ENCODE measurements at places on chromosomes 16 and 17.

- peak; percentile 39 for DNase-seq
Observed at GRCh38 chr17:62916684-62917571, 49.1 kb upstream of the TANC2 start.

GRCh38 chr17:28900986-28901726, 1.7 kb downstream of the DHRS13 start:
- no peak for DNase-seq

DNA sequence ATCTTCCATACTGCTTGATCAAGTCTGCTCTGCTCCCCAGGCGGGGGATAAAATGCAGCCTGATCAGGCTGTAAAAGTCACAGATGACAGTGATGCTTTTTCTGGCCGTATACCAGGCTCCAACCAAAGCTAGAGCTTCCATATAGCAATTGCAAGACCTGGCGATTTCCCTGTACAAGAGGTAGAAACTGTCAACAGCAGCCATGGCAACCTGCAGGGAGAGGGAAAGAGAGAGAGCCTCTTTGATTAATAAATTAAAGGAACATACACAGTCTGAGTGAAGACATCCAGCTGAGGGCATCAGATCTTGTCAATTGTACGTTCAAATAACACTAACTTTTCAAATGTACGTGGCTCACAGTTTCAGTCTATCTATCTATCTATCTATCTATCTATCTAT, 13.9 kb downstream of the HSDL1 start:
- no peak for DNase-seq

- no peak for DNase-seq
Observed at GRCh38 chr17:12580640-12581039, 85.0 kb upstream of the MYOCD start.

DNA sequence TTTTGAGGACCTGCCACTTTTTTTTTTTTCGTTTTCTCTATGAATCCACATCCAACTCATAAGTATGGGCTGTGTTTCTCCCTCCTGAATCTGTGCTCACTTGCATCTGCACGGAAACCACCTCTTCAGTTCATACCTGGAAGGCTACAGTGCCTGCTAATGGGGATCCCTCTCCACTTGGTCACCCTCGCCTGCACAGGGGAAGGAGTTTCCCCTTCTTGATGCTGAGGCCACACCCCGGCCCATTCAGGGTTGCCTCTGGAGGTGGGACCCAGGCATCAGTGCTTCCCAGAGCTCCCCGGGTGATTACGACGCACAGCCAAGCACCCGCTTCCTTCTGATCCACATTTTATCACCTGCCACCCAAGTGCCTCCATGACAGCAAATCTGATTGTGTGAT, 85.9 kb upstream of the TBC1D3K start:
- no peak for DNase-seq

GRCh38 chr17:36723459-36724025, 122.2 kb downstream of the MRM1 start:
- no peak for DNase-seq

DNA sequence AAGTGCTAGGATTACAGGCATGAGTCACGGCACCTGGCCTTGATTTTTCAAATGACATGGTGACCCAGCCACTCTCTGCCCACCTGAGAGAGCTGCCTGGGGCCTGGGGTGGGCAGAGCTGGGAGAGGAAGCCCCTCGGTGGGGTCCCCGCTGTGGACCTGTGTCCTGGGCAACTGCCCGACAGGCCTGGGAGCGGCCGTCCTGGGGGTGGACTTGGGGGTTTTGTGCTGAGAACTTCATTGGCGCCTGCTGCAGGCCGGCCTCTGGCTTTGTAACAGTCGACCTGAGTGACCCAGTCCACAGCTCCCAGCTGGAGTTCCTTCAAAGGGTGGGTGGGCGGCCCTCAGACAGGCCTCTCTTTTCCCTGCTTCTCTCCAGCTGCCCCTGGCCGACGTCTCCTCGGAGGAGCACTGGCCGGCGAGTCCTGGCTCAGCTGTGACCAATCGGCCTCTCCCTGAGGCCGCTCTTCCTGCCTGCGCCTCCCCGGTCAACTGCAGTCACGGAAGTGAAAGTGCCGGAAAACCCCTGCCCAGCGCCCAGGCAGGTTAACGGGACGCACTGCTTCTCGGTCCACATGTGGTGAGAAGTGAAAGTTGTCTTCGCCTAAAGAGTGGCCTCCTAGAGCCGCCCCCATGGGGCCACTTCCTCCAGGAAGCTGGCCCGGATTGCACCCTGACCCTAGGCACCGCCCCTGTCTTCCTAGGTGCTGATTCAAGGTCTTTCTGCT, 5.5 kb downstream of the CBFA2T3 start:
- no peak for DNase-seq

GRCh38 chr16:75456971-75457370, 7.5 kb downstream of the TMEM170A start:
- DNase-seq: no peak

DNA sequence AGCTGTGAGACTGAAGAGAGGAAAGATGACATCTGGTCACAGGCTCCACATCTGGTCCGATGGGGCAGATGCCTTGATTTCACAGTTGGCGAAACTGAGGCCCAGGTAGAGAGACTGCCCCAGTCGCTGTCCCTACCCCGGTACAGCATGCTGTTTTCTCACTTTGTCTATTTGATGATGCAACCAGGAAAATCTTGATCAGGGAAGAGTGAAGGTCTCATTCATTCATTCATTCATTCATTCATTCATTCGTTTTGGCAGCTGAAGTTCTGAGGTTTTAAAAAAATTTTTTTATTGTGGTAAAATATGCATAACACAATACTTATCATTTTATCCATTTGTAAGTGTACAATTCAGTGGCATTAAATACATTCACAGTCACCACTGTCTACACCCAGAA, 19.7 kb downstream of the CMIP start:
- no peak for DNase-seq

- no peak for DNase-seq
Observed at GRCh38 chr16:51938861-51939260, 608.1 kb downstream of the TOX3 start.

DNA sequence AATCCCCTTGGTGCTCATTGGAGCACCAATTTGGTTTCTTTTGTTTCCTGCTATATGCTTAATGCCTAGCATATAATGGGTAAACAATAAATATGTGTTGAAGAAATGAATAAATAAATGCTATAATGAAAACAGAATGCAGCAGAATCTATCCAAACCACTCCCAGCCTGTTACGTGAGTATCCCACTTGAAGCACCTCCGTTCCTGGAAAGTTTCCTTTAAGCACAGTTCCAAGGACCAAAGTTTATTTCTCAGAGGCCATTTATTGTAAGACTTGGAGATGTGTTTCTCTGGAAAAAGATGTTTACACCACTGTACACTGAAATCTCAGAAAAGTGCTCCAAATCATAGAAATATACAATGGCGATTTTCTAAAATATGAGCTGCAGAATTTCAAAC, 187.0 kb downstream of the SOX9 start:
- DNase-seq: no peak

DNA sequence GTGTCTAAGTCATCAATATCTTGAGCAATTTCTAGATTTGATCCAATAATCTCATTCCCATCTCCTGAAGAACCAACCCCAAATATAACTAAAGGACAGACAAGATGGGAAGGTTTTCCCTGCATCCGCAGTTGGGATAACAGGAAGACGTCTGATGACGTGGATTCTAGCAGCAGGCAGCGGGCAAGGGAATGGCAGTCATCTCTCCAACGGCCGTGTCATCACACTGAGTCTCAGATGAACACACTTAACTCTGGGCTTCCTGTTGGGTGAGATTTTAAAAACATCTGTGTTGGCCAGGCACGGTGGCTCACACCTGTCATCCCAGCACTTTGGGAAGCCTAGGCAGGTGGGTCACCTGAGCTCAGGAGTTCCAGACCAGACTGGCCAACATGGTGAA, 20.9 kb upstream of the TIMP2 start:
- DNase-seq: no peak

DNA sequence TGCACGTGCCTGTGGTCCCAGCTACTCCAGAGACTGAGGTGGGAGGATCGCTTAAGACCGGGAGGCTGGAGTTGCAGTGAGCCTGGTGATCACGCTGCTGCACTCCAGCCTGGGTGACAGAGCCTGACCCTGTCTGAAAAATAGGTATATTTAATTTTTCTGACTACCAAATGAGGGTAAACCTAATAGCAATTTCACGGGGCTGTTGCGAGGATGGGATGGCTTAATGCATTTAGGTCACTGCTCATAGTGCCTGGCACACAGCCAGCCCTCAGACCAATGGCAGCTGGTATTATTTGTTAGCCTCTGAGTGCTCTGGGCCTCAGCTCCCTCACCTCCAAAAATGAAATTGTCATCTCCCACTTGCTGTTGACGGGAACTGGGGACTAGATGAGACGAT, 5.9 kb upstream of the CDIP1 start:
- DNase-seq: no peak

DNA sequence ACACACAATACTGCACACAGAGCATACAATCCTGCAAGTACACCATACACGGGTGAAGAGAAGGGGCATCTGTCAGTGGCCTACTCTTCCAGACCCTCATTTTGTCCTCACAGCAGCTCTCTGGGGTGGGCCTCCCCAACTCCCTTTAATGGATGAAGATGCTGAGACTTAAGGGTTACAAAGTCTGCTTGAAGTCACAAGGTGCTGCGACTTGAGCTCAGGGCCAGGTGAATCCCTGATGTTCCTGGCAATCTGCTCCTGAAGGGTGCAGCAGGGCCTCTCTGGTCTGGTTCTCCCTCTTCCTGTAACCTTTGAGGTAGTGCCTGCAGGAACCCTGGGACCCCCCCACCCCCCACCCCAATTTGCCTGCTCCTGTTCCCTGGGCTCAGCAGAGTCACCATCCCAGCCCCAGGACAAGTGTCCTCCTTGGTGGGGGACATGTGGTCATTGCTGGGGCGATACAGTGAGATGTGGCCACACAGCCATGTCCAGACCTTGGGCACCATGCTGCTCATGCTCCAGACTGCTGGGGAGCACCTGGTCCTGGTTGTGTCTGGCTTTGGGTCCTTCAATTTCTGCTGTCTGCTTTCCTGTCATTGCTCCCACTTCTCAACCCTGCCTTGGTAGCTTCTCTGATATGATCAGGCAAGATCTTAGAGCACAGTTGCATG, 107.5 kb downstream of the METRNL start:
- no peak for DNase-seq

GRCh38 chr16:11459722-11460121, 114.5 kb downstream of the RMI2 start:
- no peak for DNase-seq

GRCh38 chr16:89224665-89225064, 7.2 kb downstream of the ZNF778 start:
- no peak for DNase-seq

- DNase-seq: peak; percentile 40
Observed at GRCh38 chr16:54239456-54239855, 47.1 kb downstream of the IRX3 start.

DNA sequence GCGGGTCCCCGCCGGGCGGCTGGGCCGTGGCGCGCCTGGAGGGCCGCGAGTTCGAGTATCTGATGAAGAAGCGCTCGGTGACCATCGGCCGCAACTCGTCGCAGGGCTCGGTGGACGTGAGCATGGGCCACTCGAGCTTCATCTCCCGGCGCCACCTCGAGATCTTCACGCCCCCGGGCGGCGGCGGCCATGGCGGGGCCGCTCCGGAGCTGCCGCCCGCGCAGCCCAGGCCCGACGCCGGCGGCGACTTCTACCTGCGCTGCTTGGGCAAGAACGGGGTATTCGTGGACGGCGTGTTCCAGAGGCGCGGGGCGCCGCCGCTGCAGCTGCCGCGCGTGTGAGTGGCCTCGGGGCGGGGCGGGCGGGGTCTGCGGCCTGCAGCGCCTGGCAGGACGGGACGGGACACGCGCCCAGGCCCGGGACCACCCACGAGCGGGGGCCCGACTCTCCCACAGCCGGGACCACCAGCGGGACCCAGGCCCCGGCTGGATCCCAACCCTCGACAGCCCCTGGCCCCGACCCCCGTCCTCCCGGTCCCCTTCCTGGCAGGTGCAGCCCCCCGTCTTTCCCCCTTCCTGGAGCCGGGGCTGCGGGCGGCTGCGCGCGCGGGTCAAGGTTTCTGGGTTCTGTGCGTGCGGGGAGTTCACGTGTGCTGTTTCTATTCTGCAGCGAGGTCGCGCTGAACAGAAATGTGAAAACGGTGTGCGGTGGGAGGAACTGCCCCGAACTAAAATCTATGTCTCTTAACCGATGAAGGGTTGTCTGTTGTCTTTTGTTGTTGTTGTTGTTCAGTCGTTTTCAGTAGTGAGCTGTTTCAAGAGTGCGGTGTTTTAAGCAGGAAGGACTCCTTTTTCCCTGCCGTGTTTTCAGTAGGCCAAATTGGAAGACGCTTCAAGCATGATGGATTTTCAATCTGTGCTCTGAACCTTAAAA, 705 bp downstream of the FOXK2 start:
- DNase-seq: peak; percentile 46

DNA sequence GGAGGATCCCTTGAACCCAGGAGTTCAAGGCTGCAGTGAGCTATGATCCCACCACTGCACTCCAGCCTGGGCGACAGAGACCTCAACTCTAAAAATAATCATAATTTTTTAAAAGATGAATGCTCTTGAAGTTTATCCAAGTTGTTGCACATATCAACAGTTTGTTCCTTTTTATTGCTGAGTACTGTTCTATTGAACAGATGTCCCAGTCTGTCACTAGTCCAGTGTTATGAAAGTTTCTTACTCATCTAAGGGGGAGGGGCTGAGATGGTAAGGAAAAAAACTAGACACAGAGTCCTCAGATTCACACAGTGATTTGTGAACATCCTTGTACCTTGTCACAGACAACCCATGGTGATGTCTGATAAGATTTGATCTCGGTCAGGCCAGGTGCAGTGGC, 3.9 kb downstream of the ACAP1 start:
- peak; percentile 58 for DNase-seq

DNA sequence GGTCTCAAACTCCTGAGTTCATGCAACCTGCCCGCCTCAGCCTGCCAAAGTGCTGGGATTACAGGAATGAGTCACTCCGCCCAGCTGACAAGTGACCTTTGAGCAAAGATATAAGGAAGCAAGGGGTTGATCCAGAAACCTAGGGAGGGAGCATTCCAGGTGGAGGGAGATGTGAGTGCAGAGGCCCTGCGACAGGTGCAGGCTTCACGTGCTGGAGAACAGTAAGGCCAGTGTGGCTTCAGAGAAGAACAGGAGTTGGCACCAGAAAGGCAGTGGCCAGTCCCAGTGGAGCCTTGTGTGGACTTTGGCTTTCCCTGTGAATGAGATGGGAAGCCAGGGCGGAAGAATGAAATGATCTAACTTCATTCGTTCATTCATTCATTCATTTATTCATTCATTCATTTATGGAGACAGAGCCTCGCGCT, 73.6 kb upstream of the HAS3 start:
- no peak for DNase-seq

DNA sequence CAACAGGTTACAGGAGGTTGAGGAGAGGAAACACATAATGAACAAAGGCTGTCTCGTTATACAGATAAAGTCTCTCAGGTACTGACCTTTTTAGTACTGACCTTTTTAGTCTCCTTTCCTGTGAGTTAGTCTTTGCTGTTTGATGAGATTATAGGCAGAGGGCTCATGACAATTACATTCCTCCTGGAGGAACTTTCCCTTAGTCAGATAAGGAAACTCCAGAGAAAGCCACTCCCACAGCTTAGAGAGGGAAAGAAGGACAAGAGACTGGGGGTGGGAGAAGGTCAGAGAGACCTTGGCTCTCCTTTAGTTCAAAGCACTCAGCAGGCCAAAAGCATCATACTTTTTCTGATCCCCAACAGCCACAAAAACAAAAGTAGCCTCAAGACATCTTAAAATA, 15.3 kb upstream of the PSMD7 start:
- no peak for DNase-seq

GRCh38 chr16:73275448-73275847, 227.5 kb upstream of the ZFHX3 start:
- DNase-seq: no peak
